ENCODE measurements at places on chromosomes 2 and 18.

- DNase-seq = no peak
These were observed 90.6 kb downstream of the POU3F3 start for GRCh38 chr2:104944495-104944894.

GRCh38 chr18:58495634-58496033 lies 133.3 kb downstream of the ALPK2 start:
- DNase-seq = no peak

GRCh38 chr18:45542043-45542442 lies 73.2 kb upstream of the SLC14A2 start:
- no peak for DNase-seq

DNA sequence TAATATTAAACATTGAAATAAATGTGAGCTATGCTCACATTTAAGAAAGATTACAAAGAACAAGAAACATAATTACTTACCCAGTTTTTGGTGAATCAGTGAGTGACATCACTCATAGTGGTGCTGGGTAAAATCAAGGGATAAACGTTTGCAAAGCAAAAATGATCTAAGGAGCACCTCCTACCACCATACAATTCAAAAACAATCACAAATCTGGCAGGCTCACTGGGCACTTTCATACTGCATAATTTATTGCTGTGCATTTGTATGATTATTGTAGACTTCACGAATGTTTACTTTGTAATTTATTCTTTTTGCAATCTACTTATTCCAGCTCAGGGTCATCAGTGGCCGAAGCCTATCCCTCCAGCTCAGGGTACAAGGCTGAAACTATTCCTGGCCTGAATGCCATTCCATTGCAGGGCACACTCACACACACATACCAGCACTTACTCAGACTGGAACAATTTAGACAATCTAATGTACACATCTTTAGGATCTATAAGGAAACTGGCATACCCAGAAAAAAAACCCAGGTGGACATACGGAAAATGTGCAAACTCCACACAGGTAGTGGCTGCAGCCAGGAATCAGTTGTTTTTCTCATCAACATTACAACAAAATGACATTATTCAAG lies 34.4 kb downstream of the AFTPH start:
- DNase-seq = no peak

DNA sequence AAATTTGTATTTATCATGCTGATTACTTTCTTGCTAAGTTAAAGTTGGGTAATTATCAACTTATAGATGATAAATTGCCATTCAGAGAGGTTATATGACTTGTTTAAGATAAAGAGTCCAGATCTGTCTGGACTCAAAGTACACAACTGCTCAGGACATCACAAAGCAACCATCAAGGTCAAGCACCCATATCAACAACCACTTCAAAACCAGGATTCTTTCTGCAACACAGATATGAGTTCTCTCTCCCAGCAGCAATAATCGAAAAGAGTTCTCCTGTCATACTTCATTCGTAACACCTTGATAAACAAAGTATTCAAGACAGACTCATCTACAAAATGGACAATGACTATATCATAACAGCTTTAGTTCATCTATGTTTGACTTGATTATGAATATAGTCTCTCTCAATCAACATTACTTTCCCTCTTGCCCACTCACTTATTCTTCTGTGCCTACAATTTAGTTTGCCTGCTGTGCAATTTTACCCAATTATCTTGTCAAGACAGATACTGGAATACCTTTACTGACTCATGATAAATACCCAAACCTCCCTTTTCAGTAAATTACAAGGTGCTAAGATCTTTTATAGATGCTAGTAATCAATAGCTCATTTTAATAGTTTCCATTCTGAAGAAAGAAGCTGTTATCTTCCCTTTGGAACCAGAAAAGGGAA lies 281.8 kb downstream of the NBAS start:
- no peak for DNase-seq

Measured in NCI-H1048 (cell line).